ENCODE measurements at places on chromosomes 13 and 19.

DNA sequence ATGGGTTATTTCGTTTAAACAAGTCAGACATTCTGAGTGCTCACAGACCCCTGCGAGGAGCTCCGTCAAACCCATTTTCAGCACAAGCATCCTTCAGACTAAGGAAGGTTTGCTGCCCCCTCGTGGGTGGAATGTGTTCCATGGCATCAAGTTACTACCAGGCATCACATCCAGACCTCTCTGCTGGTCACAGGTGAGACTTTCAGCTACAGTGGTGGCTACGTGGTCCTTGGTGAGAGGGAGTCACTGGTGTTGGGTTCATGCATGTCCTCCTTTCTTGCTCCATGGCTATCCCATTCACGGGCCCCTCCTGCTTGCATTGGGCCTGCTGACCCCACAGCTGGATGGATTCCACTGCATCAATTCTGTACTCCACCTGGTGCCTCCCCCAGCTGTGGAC lies 9.1 kb upstream of the LILRB5 start:
- DNase-seq: peak; percentile 13

DNA sequence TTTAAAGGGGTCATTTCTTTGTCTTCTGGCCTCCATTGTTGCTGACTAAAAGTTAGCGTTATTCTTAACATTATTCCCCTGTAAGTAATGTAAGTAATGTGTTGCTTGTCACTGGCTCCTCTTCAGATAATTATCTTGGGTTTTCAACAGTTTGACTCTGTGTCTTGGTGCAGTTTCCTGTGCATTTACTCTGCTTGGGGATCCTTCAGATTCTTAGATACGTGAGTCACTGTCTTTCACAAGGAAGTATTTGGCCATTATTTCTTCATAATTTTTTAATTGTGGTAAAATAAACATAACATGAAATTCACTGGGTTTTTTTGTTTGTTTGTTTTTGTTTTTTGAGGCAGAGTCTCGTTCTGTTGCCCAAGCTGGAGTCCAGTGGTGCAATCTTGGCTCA lies 13.5 kb upstream of the OR7D2 start:
- no peak for DNase-seq

DNA sequence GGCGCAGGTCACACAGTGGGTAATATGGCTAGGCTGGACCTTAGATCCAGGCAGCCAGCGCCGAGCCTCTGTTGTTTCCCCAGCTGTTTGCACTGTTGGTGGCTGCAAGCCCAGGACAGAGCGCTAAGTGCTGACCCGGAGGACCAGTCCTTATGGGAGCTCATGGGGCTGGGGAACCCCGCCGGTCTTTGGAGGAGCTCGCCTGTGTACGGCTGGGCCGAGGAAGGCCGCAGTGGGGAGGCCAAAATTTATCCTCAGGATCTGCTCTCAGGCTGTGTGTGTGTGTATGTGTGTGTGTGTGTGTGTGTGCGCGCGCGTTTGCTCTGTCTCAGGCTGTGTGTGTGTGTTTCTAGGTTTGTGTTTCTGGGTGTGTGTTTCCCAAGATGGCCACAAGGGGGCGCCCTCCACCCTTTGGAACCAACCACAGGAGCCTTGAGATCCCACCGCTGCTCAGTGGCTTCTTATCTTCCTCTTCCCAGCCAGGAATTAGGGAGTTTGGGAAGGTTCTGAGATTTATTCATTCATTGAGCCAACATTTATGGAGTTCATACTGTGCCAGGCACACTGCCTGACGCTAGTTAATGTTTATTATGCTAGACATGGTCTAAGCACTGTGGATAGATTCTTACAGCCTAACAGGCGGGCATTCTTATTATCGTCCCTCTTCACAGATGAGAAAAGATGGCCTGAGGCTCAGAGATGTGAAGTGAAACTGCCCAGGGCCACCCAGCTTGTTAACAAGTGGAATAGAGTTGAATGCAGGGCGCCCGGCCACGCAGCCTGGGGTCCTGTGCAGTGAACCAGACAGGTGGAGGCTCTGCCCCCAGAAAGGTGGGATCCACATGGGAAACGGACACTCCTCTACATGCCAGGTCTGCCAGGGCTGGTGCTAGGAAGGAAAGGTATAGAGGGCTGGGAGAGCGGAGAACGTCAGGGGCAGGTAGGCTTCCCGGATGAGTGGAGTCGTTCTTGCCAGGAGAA lies 13.0 kb downstream of the PGLYRP1 start:
- DNase-seq: peak; percentile 27

DNA sequence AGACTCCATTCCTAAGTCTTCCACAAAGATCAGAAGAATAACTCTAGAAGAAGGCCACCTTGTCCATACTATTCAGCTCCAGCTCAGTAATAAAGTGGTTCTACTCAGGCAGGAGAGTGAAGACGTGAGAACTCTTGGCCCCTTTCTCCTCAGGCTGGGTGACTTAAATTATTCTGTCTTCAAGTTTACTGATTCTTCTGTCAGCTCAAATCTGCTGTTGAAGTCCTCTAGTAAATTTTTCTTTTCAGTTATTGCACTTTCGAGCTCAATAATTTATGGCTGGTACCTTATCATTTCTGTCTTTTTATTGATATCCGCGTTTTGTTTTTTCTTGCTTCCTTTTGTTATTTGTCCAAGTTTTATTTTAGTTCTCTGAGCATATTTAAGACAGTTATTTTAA lies 922.3 kb upstream of the PCDH9 start:
- no peak for DNase-seq

DNA sequence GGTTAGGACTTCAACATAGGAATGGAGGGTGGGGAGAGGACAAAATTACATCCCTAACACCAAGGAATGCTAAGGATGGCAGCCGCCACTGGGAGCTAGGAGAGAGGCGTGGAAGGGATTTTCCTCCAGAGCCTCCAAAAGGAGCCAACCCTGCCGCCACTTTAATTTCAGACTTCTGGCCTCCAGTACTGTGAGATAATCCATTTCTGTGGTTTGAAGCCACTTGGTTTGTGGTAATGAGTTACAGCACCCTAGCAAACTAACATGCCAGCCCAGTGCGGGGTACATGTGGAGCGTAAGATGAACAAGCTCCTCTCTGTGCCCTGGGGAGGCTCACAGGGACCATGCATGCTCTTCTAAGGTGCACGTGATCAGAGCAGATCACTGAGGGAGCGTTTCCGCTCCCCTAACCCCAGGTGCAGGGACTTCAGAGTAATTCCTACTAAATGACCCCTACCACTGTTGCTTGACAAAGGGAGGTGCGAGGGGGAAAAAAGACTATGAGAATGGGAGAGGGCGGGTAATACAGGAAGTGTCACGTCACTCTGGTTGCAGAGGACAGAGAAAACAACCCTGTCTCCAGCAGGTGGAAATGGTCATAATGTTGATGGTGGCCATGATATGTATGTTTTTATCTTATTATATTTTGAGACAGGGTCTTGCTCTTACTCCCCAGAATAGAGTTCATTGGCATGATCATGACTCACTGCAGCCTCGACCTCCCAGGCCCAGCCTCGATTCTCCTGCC lies 12.0 kb downstream of the FPR1 start:
- no peak for DNase-seq

- peak; percentile 41 for DNase-seq
Measured at GRCh38 chr13:40485611-40486517, 180.6 kb downstream of the FOXO1 start.

DNA sequence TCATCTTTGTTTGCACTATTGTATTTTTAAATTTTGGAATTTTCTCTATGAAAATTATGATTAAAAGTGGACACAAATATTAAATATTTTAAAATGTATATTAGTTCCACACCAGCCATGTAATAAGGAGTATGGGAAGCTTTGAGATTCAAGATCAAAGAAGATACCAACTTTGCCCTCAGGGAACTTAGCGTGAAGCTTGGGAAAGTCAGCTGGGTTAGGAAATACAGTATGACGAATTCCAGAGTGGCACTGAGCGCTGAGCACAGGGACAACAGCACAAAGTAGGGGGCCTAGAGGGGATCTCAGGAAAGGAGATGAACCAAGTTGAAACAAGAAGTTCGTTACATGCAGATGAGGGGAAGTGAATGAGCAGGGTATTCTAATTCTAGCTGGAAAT lies 76.9 kb upstream of the SHISA2 start:
- no peak for DNase-seq

- no peak for DNase-seq
Measured at GRCh38 chr13:53408847-53409568, 380.4 kb downstream of the OLFM4 start.

DNA sequence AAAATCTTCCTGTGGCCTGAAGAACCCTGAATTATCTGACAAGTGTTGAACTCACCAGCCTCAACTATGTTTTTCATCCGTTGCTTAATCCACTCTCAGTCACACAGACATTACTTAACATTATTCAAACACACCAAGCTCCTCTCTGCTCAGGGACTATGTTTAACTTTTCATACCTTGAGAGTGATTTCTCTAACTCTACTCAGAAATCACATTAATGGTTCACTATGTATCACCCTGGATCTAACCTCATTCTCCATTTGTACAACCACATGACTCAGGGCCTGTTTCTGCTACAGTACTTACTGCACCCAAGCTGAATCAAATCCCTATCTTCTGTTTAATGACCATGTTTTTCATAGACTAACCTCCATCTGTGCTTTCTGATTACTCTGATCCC lies 553.7 kb upstream of the PRR20A start:
- DNase-seq: no peak

DNA sequence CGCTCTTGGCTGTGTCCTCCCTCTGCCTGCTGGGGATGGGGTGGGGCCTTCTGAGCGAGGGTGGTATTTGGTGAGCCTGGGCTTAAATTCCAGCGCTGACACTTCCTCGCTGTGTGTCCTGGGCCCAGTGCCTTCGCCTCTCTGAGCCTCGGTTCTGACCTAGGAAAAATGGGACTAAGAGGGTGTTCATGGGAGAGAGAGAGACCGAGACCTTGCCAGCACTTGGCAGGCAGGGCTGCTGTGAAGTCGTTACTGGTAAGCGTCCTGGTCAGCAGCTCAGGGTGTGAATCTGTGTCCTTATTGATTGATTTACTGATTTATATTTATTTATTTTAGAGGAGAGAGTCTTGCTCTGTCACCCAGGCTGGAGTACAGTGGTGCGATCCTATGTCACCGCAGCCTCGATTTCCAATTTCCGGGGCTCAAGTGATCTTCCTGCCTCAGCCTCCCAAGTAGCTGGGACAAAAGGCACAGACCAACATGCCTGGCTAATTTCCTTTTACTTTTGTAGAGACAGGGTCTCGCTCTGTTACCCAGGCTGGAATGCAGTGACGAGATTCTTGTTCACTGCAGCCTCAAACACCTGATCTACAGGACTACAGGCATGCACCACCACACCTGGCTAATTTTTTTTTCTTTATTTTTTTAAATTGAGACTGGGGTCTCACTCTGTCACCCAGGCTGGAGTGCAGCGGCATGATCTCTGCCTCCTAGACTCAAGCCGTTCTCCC lies 2.4 kb downstream of the PKN1 start:
- no peak for DNase-seq

DNA sequence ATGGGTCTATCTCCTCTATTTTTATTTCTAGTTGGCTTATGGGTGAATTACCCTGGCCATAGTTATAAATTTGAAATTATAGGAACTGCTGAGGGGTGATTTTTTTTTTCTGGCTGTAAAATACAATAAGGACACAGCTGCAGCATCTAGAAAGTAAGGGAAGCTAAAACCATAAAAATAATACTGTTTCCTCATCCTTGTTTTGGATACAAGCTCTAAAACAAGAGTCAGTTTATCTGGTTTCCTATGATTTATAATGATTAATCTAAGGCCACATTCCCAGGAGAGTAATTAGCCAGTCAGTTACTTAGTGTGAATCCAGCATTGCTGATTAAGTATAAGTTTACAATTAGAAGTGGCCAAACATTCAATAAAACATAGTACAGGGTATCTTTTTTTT lies 219.1 kb upstream of the NBEA start:
- DNase-seq: no peak

DNA sequence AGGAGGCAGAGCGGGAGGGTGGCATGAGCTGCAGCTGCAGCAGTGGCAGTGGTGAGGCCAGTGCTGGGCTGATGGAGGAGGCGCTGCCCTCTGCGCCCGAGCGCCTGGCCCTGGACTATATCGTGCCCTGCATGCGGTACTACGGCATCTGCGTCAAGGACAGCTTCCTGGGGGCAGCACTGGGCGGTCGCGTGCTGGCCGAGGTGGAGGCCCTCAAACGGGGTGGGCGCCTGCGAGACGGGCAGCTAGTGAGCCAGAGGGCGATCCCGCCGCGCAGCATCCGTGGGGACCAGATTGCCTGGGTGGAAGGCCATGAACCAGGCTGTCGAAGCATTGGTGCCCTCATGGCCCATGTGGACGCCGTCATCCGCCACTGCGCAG lies 2.0 kb downstream of the EGLN2 start:
- no peak for DNase-seq

GRCh38 chr13:98576963-98577835 lies at the start of gene STK24:
STK24 (minus strand) TSS chr13:98577107; CDS start chr13:98576786, 321 bp downstream.
- DNase-seq: no peak

- DNase-seq: no peak
Measured at GRCh38 chr13:32051156-32051555, 19.6 kb downstream of the FRY start.

GRCh38 chr19:40686882-40687524 lies 3.4 kb downstream of the NUMBL start:
- DNase-seq: no peak

GRCh38 chr13:114122127-114122511 lies 10.3 kb downstream of the RASA3 start:
- DNase-seq: no peak

- DNase-seq: no peak
Measured at GRCh38 chr13:93794197-93794885, 567.7 kb downstream of the GPC6 start.

DNA sequence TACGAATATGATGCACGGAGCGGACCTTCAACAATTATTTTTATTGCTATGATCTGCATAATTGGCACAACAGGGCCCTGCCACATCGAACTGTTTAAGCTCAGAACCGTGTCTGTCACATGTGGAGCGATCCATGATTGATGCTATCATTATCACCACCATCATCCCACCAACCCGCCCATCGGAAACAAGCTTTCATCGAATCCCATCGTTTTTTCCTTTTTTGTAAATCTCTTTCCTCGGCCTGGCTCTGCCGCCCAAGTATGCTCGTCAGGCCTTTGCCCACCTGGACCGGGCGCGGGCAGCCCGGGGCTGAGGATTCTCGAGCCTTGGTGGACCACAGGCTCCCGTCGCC lies 533 bp upstream of the DCAF15 start:
- no peak for DNase-seq

- no peak for DNase-seq
Measured at GRCh38 chr13:70043685-70044084, 63.9 kb upstream of the ATXN8OS start.

- DNase-seq: no peak
Measured at GRCh38 chr19:9865732-9866501, 30.8 kb downstream of the PIN1 start.

GRCh38 chr19:8259922-8260247 lies 48.3 kb downstream of the CD320 start:
- no peak for DNase-seq

GRCh38 chr13:35850569-35850968 lies 280.6 kb downstream of the DCLK1 start:
- DNase-seq: no peak

DNA sequence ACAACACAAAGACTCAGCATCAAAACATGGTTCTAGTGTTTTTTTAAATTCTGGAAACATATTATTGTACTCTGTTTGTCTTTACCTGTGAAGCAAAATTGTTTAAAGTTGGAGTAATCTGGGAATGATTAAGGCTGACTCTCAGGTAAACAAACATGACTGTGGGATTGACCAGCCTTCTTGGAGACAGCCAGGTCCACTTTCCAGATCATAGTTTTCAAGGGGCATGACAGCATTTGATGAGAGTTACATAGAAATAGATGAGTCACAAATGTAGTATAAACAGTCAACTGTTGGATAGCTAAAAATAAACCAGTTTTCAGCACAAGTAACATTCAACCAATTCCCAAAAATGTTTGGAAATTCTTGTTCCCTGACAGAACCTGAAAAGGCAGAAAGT lies 1680.9 kb downstream of the OLFM4 start:
- no peak for DNase-seq

GRCh38 chr13:102724923-102725322 lies 30.1 kb upstream of the METTL21C start:
- no peak for DNase-seq

All from stimulated activated CD8-positive, alpha-beta memory T cell treated with anti-CD3 and anti-CD28 coated beads, Interleukin-15, amount 100 ng/mL, for 4 hours (primary cell).